ENCODE measurements at places on chromosomes 2 and 18. TPM values are rescaled to one million over a fixed set of nuclear protein-coding genes. Genes with fewer than 3 reads are reported as not detected.

The TFCP2L1 gene
- 0.03 TPM for total RNA-seq

The SERPINB10 gene
- total RNA-seq, result not detected

The PROKR1 gene
- total RNA-seq, result 0.08 TPM

The FAM110C gene
- total RNA-seq, result 4.0 TPM

The DNAJC5G gene
- total RNA-seq, result 1.6 TPM

DNA sequence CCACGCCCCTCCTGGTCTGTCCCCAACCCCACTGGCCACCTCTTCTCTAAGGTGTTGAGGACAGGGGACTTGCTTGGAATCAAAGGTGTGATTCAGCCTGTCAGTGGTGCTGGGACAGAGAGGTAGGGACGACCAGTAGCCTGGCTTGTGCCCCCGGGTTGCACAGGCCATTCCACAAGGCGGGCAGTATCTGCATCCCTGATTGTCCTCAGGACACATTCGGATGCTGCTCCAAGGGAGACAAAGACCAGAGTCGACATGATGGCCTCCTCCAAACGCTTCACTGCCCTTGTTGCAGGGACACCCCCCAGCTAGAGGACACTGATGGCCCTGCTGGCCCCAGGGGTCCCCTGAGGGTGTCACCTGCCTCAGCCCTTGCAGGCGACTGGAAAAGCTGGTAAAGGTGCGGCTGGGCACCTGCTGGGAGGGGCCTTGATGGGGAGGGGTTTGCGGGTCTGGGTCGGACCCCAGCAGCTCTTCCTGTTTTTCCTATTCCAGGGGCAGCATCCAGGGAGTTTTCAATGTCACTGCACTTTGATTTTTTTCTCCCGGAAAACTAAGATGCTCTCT lies 98.0 kb downstream of the PTGR3 start:
- DNase-seq, result peak; percentile 43

GRCh38 chr2:131093696-131094462 lies 619 bp upstream of the FAM168B start:
- no peak for DNase-seq

- no peak for DNase-seq
Measured at GRCh38 chr18:8741532-8741931, 36.2 kb downstream of the MTCL1 start.

GRCh38 chr2:2879071-2879470 lies 498.5 kb downstream of the EIPR1 start:
- no peak for DNase-seq

- DNase-seq, result no peak
Measured at GRCh38 chr2:101737478-101738255, 40.2 kb downstream of the MAP4K4 start.

DNA sequence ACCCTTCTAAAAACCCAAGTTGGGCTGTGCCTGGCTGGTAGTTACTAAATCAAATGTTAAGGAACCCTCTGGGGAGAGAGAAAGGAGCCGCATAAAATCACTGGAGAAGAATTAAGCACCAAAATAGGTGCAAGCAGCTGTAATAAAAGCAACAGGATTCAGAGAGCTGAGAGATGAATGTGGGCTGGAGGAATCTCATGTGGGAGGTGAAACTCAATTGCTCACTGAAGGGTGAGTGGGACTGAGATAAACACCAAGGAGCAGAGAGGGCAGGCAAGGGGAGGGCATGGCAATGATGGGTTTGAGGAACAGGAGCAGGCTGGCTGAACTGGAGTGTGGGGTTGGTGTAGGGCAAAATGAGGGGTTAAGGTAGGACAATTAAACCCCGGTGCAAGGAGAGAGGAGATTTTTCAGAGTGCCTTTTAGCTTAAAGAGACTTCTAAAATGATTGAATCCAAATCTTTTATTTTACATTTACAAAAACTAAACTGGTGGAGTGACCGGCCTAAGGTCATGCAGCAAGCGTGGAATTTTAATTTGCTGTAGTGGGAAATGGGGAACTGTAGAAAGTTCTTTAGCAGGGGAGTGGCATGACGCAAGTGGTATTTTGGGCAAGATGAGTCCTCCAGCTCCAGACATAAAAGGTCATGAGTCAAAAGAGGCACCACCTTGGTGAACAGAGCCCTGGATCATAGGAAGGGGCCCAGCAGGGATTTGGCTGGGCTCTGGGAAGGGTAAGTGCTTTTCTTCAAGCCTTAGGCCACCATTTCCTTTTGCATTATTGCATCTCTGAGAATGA lies 10.5 kb downstream of the PLB1 start:
- no peak for DNase-seq

GRCh38 chr18:3235846-3236245 lies 11.8 kb upstream of the MYL12A start:
- no peak for DNase-seq

GRCh38 chr2:234288974-234289455 lies 207.9 kb downstream of the ARL4C start:
- no peak for DNase-seq

Data from cardiac septum (tissue), 1 donor.